HT-29 (cell line): ENCODE measurements at places on chromosomes 12 and 14.

GRCh38 chr12:119749666-119750065, 81.7 kb downstream of the PRKAB1 start:
- no peak for DNase-seq

DNA sequence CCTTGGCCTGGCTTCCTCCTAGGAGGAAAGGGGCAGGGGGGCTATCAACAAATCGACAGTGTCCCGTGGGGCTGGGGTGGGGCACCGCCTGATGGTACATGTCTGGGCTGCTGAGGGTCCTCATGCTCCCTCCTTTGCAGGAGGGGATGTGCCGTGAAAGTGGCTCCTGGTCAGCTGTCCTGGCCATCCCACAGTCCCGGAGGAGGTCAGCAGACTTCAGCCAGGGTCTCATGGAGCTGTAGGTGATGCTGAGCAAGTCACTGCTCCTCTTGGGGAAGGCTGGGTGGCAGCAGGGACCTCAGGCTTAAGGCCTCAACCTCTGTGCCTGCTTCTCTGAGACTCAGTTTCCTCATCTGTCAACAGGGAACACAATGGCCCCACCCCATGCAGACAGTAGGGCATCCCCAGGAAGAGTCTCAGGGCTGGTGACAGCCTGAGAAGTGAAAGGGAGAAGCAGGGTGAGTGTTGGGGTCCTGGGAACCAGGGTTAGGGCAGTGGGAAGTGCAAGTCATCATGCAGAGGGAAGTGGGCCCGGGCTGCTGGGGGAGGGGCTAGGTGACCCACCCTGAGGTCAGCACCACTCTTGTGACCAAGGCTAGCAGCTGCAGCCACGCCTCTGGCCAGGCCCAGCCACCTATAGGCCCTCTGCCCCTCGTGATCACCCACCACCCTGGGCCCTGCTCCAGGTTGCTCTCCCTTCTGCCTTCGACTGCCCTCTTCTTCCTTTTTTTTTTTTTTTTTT, 4.4 kb upstream of the TNFAIP2 start:
- no peak for DNase-seq

DNA sequence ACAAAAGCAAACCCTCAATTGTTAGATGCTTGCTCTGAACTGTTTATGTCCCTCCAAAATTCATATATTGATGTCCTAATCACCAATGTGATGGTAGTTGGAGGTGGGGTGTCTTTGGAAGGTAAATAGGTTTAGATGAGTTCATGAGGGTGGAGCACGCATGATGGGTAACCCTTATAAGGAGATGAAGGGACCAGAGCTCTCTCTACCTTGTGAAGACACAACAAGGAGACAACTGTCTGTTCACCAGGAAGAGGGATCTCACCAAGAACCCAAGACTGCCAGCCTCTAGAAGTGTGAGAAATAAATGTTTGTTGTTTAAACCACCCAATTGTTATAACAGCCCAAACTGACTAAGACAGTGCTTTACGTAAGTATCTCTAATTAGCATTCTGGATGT, 27.0 kb downstream of the DHRS2 start:
- DNase-seq: no peak

GRCh38 chr12:123726244-123726643, 14.1 kb downstream of the ATP6V0A2 start:
- DNase-seq: no peak

GRCh38 chr12:118534003-118534402, 157.6 kb downstream of the SUDS3 start:
- no peak for DNase-seq

DNA sequence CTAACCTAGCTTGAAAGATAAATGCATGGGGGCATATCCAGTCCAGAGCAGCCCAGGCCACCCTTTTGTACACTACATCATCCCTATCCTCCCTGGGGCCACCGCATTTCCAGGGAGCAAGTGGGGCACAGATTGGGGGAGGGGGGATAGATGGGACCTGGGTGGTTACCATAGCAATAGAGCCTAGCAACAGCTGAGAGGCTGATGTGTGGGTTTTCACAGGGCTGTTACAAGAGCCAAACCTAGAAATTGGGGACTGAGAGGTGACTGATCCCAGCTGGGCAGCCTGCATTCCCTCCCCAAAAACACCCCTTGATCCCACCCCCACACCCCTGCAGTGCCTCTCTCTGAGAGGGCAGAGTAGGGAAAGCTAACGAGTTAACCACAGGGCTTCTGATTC, 3.7 kb upstream of the ZNF384 start:
- DNase-seq: no peak

GRCh38 chr12:67237231-67237630, 31.9 kb upstream of the CAND1 start:
- no peak for DNase-seq

GRCh38 chr12:68977909-68978610, 45.1 kb upstream of the CPM start:
- no peak for DNase-seq

- no peak for DNase-seq
Measured at GRCh38 chr14:57302883-57303282, 34.1 kb downstream of the AP5M1 start.

GRCh38 chr14:63282997-63283883, 35.5 kb downstream of the GPHB5 start:
- DNase-seq: no peak

DNA sequence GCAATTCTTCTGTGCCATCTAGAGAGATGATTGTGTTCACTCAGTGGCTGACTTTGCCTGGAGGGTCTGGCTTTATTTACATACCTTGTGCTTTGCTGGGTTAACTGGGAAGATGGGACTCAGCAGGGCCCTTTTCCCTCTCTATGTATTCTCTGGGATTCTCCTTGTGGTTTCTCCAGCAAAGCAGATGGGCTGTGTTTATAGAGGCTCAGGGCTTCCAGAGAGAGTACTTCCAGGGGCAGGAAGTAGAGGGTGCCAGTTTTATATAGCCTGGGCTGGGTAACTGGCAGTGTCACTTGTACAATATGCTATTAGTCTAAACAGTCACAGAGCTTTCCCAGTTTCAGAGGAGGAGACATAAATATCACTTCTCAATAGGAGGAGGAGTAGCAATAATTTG, 509.9 kb downstream of the DIO2 start:
- no peak for DNase-seq

- no peak for DNase-seq
Measured at GRCh38 chr14:58914279-58914855, 274.1 kb upstream of the DAAM1 start.

- DNase-seq: no peak
Measured at GRCh38 chr14:67491285-67491684, 2.8 kb upstream of the TMEM229B start.

GRCh38 chr12:114614040-114614439, 69.9 kb downstream of the TBX3 start:
- DNase-seq: no peak

DNA sequence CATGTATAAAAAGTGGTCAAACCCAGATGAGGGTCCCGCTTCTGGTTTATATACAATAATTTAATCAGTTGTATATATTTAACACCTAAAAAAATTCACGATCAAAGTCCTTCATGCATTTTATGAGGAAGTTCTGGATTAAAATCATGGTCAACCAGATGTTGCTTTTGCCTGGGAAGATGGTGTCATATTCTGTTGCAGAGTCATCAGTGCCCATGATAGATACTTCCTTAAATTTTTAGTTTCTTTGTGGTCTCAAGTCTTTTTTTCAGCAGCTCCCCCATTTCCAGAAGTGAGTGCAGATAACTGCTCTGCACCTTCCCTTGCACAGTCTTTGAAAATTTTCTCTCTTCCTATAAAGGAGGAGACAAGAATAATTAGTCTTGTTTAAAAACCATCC, 16.1 kb downstream of the ERP29 start:
- no peak for DNase-seq

DNA sequence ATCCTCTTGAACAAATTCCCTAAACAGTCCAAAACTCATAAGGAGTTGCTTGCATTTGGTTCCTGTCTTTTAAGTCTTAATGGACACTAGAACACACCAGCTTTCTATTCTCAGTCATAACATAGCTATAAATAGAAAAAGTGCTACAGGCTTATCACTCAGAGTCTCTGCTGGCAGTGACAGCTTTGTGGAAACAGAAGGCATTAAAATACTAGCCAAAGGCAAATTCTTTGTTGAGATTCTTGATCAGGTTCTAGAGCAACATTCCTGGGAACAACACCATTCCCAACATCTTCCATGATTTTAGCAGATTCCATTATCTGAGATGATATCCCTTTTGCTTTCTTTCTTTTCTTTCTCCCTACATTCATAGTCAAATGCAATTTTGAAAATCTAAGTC, 207.7 kb upstream of the PLEKHG7 start:
- no peak for DNase-seq

DNA sequence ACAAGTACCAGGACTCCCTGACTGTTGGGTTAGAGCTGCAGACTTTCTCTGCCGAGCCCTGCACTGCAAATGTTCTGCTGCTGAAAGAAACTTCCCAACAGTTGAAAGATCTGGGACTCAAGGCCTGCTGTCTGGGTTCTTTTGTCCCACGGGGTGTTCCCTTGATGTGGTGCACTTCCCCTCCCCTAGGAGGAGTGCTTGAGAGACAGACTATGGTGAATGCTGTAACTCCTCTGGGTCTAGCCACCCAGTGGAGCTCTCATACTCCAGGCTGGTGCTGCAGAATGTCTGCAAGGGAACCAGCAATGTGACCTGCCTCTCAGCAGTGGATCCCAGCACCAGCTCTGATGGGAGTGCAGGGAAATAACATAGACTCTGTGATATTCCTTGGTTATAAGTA, 129.2 kb upstream of the SLCO1B1 start:
- no peak for DNase-seq

DNA sequence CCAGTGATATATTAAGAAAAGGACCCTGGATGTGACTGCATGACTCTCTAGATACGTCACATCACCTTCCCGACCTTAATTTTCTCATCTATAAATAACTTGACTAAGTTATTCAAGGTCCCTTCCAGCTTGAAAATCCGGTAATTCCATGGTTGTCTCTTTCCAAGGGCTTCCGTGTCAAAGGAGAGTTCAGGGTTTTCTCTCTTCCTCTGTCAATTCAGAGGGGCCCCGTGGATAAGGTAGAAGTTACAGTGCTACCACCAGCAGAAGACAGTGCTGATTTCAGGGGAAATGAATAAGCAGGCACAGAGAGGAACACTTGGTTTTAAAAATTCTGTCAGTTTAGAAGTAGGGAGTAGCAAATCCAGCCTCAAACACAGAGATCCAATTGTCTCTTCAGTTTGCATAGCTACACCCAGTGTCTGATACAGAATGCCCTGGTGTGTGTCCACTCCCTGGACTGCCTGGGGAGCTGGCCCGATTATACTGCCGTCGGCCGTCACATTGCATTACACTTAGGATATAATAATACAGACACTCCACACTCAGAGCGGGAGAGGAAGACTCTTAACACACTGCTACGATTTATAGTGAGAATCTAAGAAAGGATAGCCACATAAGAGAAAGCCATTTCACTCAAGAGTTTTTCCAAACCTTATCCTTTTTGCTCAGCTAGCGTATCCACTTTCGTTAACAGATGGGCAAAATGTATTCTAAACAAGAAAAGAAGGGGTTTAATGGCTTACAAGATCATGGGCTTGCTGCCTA, 54.7 kb upstream of the GTF2A1 start:
- no peak for DNase-seq

DNA sequence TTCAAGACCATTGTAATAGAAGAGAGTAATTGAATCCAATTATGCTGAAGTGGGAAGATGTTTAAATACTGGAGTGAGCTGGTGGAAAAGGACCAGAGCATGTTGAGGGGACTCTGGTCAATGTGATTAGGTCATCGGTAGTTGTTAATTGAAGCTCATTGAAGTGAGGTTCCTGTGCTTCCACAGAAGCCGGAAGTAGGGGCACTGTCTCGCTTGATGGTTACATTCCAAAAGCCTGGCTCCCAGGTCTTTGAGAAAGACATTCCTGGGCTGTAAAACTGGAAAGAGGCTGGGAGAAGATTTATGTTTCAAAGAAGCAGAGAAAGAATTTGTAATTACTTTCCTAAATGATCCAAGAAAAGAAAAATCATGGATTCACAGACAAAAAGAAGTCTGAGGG, 12.3 kb upstream of the CLECL1 start:
- DNase-seq: no peak

DNA sequence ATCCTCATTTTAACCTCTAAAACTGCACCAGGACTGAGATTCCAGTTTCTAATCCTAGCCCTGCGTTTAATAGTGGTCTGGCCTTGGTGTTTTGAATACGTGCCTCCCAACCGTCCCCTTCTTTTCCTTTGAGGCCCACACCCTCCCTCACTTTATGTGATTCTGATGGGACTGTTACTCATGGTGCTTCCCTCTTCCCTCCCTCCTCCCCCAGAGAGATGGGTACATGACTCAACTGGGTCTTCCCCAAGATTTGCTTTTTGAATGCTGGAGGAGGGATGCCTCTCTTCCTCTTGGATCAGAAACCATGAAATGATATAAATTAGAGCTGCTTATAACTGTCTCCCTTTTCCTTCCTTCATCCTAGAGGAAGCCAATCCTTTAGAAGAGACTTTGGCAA, 8.2 kb upstream of the PPP2R5E start:
- DNase-seq: no peak

- DNase-seq: no peak
Measured at GRCh38 chr12:14810167-14810952, 3.6 kb downstream of the SMCO3 start.

DNA sequence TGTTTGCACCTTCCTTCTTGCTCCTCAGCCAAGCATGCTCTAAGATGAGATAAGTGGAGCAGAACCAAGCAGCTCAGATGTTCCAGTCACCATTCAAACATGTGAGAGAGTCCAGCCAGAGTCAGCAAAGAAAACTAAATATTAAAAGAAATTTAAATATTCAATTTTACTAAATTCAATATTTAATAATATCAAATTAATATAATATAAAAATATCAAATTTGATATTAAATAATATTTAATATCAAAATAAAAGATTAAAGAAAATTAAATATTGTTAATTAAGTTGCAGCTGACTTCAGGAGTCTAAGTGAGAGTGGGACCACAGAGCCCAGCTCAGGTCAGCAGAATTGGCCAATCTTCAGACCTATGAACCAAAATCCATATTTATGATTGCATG, 526.1 kb upstream of the FLRT2 start:
- DNase-seq: no peak

GRCh38 chr12:77308056-77308455, 242.7 kb upstream of the E2F7 start:
- no peak for DNase-seq

GRCh38 chr12:45912774-45913173, 77.6 kb downstream of the SCAF11 start:
- no peak for DNase-seq
